ENCODE measurements at places on chromosomes 16 and 17. TPM values are rescaled to one million over a fixed set of nuclear protein-coding genes. Genes with fewer than 3 reads are reported as not detected.

LRRC37A gene
- 2.7 TPM for total RNA-seq

BAHCC1 gene
- total RNA-seq = 77.4 TPM

SMIM36 gene
- total RNA-seq = not detected

CFAP97D1 gene
- total RNA-seq = not detected

THOC6 gene
- total RNA-seq = 56.7 TPM

TEX14 gene
- total RNA-seq = not detected

TBC1D3D gene
- not detected for total RNA-seq

SAMD14 gene
- total RNA-seq = 6.9 TPM

RCVRN gene
- total RNA-seq = not detected

DNA sequence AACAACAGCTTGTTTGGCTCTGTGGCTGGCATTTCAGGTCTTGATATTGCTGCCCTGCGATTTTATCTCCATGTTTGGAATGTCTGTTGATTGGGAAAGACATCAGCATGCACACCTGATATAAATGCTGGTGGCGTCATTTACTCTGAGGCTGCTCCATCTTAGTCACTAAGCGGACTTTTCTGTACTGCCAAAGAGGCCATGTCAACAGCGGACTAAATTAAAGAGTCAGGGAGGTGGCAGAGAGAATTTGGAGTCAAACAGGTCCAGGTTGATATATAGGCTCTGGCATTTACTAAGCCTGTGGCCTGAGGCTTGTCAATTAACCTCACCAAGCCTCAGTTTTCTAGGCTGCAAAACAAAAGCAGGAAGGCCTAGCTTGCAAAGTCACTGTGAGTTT is 6.2 kb downstream of the RBFOX1 start:
- DNase-seq = no peak

GRCh38 chr17:21209511-21210175 is 4.3 kb downstream of the TMEM11 start:
- DNase-seq = no peak

- no peak for DNase-seq
These were observed 19.6 kb upstream of the PDK2 start for GRCh38 chr17:50075446-50076032.

DNA sequence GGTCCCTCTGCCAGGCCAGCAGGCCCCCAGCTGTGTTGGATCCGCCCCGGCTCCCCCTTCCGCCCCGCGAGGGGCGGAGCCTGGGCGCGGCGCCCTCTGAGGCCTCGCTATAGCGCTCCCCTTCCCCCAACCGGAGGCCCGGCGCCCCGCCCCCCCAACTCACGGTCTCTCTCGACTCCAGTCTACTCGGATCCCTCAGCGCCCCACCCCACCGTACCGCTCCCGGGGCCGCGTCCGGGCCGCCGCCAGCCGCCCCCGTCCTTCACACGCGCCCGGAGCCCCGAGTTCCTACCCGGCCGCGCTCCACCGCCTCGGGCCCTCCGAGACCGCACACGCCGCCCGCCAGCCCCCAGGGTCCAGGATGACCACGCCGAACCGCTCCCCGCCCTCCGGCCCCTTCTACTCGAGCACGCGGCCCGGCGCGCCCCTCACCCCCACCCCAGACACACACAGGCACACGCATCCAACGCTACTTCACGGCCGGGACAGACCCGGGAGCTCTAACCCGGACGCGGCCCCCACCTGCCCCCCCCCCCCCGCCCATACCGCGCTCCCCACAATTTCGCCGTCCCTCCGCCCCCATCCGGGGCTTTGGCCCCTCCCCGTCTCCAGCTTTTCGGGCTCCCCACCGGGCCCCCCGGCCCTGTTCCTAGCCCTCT is 1.4 kb downstream of the PHF23 start:
- no peak for DNase-seq

DNA sequence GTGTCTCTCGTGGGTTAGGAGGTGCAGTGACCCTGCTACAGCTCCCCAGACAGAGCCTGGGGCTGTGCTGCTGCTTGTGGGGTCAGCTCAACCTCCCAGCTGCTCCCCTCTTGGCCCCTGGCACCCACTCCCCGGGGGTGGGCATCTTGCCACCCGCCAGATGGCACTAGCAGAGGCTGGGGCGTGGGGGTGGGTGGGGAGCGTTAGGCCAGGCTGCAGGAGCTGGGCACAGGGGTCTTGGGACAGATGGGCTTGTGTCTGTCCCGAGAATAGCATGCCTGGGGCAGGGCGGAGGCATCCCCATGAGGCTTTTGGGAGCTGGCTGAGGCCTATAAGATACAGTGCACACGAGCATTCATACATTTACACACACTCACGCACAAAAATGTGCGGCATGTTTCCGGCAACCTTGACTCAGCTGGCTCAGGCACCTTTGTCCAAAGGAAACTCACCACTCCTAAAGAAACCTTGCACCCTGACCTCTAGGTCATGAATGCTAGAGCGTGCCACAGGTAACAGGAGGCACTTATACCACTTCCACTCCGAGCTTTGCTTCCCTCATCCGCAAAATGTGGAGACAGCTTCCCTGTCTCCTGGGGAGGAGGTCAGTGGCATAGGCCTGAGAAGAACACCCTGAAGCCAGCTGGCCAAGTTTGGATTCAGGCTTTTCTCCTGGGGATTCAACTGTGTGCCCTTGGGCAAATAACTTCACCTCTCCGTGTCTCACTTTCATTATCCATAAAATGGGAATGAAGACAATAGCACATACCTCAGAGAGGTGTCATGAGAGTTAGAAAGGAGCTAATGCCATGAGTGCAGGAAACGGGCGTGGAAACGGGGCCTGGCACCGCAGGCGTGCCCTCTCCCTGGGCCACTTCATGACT is 78.9 kb upstream of the LHX1 start:
- no peak for DNase-seq

- DNase-seq = no peak
These were observed at the start of gene CEMP1 for GRCh38 chr16:2531371-2531695. TSS of gene CEMP1 (minus strand) at chr16:2531408. CDS start at chr16:2531073, 335 bp downstream.

DNA sequence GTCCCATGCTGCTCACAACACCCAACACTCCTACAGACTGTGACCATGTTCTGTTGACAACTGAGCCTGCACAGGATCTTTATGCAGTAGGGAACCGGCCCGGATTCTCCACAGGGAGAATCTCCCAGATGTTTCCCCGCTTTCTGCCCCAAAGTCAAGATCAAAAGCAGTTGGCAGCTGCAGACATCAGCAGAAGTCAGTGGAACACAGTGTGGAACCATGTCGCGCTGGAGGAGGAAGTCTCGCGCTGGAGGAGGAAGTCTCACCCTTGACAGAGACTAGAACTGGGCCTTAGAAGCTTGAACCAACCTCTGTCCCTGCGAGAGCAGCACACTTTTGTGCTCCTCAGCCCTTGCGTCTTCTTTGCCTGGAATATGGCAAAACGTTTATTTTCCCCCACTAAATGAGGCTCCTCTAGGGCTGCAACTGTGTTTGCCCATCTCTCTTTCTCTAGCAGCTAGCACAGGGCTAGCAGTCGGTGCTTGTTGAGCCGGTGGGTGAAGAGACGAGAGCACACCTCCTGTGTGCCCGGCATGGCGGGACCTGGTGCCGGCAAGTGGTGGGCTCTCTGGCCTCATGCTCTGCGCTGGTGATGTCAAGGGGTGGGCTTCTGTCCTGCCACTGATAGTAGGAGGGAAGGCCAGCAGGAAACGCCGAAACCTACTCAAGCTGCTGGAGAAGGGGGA is 2.1 kb upstream of the MRC2 start:
- no peak for DNase-seq

DNA sequence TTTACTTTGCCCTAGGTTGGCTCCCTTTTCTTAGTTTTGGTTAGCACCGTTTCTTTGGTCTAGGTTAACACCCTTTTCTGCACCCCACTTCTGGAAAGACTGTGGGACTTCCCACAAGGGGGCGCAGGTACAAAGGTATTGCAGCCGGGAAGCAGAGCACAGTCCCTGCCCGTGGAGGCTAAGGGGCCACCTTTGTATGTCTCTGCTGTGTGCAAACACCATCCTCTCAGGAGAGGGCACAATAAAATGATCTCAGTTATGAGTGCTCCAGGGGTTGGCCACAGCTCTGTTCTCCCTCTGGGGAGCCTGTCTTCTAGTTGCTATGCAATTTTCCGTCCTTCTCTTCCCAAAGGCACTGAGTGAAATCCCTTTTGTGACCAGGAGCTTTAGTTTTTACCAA is 28.4 kb upstream of the TMC5 start:
- no peak for DNase-seq

DNA sequence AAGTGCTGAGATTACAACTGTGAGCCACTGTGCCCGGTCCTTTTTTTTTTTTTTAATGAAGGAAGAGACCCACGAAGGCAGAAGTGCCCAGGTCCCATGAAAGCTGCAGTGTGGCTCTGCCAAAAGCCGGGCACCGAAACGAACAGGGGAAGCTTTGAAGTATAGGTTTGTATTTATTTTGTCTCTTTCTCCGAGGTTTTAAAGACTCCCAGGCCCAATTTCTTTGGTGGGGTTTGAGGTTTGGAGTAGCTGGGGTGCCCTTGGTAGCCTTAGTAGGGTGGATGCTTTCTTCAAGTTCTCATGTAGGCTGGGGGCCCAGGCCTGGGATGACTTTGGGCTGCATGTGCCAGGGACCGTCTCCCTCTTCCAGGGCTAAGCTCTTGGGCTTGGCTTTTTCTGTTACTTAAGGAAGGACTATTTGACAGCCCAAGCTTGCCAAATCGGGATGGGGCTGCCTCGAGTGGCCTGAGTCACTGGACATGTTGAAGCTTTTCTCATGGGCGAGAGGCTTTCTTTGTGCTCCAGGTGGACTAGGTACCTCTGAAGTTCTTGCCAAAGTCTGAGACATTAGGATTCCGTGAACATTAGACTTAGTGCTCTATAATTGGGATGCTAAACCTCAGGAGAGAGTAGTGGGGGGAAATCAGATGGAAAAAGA is 66.3 kb downstream of the WIPI1 start:
- DNase-seq = no peak

DNA sequence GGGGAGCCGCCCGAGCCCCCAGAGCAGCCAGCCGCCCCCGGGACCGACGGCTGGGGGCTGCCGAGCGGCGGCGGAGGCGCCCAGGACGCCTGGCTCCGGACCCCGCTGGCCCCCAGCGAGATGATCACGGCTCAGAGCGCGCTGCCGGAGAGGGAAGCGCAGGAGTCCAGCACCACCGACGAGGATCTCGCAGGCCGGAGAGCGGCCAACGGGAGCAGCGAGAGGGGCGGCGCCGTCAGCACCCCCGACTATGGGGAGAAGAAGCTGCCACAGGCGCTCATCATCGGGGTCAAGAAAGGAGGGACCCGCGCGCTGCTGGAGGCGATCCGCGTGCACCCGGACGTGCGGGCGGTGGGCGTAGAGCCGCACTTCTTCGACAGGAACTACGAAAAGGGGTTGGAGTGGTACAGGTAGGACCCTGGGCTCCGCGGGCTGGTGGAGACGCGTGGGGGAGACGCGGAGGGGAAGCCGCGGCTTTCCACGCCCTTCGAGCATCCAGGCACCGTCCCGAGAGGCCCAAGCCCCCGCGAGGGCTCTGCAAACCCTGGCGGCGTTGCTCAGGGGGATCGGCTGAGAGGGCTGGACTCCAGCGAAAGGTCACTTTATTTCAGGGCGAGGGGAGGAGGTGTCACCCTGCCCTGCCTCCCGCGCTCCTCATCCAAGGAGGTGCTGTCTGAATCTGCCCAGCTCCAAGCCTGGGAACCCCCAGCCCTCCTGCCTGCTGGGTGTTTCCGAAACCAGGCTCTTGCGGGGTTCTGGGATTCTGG is 1.2 kb downstream of the HS3ST4 start:
- DNase-seq = no peak

DNA sequence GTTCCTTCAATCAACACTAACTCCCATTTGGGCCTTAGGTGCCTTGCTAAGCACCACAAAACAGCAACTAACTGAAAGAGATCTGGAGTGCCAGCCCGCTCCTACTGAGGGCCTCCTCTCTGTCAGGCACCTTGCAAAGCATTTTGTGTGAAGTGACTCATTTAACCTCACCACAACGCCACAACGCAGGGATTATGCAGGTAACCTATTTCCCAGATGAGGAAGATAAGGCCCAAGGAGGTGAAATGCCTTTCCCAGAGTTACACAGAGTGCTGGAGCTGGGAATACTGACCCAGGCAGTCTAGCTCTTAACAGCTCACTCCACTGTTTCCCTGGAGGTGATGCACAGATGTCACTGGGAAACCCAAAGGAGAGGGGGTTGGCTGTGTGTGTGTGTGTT is 32.8 kb downstream of the DRC3 start:
- DNase-seq = no peak

DNA sequence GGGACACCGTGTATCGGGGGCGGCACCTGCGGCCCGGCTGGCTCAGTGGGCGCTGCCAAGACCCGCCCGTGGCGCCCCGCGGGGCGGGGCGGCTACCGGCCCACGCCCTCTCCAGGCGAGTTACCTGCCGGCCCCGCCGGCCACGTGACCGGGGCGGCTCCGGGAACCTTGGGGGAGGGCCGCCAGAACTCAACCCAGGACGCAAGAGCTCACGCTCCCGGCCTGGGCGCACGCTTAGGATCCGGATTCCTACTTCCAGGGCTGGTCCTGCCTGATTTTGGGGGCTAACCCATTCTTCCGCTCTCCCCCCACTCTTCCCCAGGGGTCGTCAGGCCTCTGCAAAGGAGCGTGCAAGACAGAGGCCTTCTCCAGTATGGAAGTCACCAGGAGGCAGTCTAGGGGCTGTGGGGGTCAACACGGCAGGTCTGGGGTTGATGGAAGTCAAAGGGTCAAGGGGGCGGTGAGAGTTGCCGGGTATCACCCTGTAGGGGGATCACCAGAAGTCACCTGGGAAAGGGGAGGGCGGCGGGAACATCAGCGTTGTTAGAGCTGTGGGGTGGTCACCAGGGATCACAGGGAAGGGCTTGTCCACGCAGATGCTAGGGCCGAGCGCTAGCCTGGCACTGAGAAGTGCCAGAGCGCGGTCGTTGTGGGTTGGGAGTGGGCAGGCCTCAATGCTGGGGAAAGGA is 354 bp upstream of the ESRP2 start:
- no peak for DNase-seq

- no peak for DNase-seq
These were observed 755 bp upstream of the C16orf89 start for GRCh38 chr16:5066511-5066910.

DNA sequence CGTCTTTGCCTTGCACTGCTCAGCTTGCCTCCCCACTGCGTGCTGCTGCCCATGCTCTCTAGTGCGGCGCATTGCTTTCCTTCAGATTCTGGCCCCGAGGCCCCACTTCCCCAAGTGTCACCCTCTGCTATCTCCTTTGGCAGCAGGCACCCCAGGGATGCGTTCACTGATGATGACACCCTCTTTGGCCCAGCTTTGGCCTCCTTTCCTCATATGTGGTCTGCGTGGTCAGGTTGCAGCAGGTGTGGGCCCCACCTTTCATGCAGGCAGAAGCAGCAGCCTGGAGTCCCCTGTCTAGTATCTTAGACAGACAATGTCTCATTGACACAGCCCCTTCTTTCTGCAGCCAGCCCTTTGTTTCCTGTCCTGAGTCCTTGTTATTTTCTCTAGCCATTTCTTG is 4.8 kb upstream of the CCL3 start:
- no peak for DNase-seq

GRCh38 chr16:27436065-27436464 is 34.1 kb downstream of the IL21R start:
- no peak for DNase-seq

Measured in Panc1 (cell line).